ENCODE measurements at places on chromosomes 12 and 14. TPM values are rescaled to one million over a fixed set of nuclear protein-coding genes. Genes with fewer than 3 reads are reported as not detected.

Gene TAS2R13
- 0.74 TPM for total RNA-seq

Gene ANO2
- total RNA-seq = not detected

Gene IRAK3
- 1.2 TPM for total RNA-seq

Gene RPL6
- 1,640 TPM for total RNA-seq

Gene ACSM4
- not detected for total RNA-seq

Gene RNASE7
- total RNA-seq = not detected

Gene PPP1R13B
- total RNA-seq = 13.5 TPM

Gene JAG2
- total RNA-seq = 2.6 TPM

Gene PPP1R36
- total RNA-seq = not detected

Gene EIF2S3B
- 0.48 TPM for total RNA-seq

Gene GALC
- total RNA-seq = 11.1 TPM

DNA sequence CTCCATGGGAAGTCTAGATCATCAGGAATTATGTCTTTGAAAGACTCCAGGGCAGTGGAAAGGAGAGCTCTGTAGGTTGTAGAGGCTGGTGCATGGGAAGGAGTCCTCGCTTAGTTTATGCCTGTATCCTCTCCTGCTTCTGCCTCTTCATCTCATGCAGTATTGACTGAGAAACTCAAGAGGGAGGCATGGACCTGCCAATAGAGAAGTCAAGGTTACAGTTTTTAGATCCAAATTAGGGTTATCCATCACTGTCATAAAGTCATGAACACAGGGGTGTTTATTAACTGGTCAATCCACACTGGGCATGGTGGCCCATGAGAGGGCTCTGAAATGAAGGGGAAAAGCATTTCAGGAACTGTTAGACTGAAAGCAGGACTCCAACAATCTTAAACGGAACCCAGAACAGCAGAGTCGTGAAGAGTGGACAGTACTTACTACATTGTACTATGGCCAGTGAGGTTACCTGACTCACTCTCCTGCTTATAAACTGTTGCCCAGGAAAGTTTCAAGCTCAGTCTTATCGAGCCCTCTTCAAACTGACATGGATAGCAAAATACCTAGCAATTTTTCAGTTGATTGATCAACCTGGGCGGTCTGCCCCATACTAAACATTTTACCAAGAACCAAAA, 30.1 kb upstream of the DHRS7 start:
- DNase-seq = no peak

DNA sequence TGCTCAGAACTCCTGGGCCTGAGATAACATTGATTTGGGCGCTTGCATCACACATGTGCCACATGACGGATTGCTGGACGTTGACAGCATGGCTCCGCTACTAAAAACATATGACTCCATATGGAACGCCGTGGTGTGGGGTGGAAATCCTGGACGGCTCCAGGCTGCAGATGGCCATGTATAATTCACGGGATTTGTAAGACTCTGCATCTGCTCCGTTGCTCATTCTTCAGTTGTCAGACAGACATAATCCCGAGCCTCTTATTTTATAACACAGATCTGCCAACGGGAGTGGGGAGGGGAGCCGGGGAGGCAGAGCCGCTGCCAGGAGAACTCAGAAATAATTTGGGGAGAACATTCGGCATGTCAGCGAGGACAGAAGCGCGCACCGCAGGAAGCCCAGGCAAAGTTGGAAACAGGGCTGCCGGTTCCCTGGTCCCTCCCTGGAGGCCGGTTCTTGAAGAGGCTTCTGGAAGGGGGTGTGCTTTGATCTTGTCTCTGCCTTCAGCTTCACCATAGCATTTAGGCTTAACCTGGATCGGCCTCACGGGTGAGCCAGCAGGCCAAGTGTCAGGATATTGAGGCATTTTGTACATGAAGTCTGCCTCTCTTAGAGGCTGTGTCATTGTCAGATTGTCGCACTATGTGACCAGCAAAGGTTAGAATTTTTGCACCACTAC, 45.8 kb upstream of the MYL2 start:
- DNase-seq = no peak

- DNase-seq = no peak
Measured at GRCh38 chr12:1103632-1104031, 112.6 kb downstream of the ERC1 start.

DNA sequence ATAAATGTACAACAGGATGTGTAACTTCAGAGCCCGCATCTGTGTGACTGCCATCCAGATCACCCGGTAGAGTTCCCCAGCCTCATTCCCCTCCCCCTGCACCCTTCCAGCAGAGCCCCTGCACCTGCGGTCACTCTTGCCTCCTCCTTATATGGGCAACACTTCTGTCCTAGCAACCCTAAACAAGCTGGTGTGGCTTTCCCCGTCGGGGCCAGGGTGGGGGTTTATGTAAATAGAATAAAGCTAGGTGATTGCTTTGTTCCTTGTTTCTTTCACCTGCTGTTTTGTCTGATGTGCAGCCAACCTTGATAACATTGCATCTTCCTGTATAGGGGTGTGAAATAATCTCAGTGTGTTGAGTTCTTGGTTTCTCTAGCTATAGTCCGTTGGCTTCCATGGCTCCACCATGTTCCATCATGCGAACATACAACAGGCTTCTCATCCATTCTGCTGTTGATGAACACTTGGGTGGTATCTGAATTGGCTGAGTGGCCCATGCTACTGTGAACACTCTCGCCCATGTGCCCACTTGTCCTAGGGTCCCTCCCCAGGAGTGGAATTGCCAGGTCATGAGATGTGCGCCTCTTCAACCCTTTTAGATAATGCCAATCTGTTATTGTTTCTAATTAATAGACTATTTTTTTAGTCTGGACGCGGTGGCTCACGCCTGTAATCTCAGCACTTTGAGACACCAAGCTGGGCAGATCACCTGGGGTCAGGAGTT, 102.2 kb downstream of the KIF26A start:
- DNase-seq = no peak

DNA sequence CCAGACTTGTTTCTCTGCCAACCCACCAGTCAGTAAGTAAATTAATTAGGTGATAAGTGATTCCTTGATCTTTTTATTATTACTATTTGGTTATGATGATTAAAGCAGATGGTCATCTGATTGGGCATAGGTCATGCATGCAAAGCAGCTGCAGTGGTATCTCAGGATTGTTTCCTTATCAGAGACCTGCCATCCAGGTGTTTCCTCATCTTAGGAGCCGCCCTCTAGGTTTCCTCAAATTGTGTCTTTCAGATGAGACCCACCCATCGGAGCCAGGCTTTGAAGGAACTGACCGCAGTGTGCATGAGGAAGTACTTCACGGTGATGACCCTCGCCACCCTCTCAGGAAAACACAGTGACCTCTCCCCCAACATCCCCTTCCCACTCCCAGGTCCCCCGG, 63.3 kb downstream of the ZFP36L1 start:
- no peak for DNase-seq

DNA sequence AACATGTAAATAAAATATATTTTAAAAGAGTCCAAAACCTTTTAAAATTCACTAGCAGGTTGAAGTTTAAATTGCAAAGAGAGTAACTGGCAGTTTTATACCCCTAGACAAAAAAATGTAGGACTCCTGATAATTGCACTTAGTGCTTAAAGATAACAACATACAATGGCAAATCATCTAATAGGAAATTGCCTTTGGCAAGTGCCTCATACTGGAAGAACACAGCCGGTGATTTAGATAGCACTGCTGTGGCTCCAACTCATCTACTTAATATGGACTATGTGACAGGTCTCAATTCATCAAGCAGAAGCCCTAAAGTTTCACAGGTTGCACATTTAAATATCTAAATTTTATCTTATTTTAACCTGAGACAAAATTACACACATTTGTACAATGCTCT, 13.4 kb downstream of the C12orf50 start:
- no peak for DNase-seq

DNA sequence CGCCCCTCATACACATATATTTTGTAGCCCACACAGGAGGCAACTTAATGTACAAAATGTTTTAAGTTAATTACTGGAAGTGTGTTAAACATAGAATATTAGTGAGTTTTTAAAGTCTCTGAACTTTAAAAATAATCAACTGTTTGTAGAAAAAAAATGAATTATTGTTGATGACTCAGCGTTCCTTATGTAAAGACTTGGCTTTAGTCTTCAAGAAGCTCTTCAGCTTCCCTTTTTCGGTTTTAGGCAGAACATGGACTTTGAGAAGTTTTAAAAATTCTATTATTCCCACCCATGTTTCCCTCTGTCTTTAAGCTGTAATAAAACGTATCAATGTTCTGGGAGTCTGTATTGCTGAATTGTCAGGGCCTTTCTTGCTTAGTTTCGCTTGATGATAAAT, 269.5 kb downstream of the FBXL14 start:
- DNase-seq = no peak

GRCh38 chr14:105888784-105889665, 362.6 kb downstream of the TMEM121 start:
- DNase-seq = no peak

DNA sequence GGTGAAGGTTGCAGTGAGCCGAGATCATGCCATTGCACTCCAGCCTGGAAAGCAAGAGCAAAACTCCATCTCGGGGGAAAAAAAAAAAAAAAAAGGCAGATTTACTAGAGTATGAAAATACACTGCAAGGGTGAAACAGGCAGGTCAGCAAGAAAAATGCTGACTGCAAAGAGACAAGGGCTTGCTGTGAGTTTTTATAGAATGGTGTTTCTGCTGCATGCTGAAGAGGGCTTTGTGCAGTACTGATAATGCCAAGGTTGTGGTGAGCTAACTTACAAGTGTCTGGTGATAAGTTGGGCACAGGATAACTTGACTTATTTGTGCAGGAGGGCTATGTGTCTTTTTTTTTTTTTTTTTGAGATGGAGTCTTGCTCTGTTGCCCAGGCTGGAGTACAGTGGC, 25.9 kb upstream of the SRP54 start:
- no peak for DNase-seq

DNA sequence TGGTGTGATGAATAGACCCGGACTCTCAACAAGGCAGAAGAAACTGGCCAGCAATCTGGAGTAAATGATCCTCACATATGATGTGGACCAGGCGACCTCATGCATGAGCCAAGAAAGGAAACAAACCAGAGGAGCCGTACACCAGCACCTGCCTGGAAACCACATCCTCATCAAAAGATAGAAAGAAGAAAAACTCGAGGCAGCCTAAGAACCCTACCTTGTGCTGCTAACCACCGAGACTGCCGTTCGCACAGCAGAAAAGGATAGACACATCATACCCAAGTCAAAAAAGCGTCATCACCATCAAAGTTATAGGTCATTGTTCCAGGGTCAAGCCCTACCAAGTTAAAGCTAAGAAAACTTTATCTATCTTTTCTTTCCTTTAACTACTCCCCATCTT, 66.7 kb downstream of the RESF1 start:
- peak; percentile 61 for DNase-seq

GRCh38 chr12:66624806-66625205, 54.1 kb downstream of the GRIP1 start:
- no peak for DNase-seq

DNA sequence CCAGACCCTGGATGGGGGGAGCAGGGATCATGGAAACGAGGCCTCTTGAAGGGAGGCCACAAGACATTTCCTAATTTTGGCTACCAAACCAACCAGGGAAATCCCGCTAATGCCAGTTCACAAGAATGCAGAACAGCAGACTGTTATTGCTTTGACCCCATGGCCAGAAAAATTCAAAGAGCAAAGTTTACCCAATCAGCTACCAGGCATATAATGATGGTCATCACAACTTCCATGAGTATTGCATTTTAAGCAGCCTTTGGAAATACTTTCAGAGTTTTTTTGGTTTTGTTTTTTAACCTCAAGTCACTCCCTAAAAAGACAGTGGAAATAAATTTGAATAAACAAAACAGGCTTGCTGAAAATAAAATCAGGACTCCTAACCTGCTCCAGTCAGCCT, at the start of gene IL25:
Gene IL25 (plus strand): TSS at position 301 of the 400 bp plus-strand sequence.
- DNase-seq = no peak

DNA sequence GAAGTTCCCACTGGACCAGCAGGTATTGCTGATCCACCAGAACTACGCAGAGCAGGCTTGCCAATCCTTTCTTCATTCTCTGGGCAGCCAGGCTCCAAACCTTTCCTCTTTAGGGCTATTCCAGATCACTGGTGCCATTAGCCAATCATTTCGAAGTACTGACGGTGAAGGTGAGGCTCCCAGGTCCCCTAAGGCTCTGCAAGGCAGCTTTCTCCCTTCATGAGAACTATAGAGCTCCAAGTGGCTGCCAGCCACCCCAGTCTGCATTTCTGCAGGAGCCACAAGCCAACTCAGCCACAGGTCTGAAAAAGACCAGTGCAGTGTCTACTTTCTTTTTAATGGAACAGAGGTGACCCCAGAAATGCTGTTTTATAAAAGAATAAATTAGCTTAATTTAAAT, 48.7 kb downstream of the RAB35 start:
- no peak for DNase-seq

- DNase-seq = no peak
Measured at GRCh38 chr14:95479494-95479893, 37.0 kb downstream of the SYNE3 start.

DNA sequence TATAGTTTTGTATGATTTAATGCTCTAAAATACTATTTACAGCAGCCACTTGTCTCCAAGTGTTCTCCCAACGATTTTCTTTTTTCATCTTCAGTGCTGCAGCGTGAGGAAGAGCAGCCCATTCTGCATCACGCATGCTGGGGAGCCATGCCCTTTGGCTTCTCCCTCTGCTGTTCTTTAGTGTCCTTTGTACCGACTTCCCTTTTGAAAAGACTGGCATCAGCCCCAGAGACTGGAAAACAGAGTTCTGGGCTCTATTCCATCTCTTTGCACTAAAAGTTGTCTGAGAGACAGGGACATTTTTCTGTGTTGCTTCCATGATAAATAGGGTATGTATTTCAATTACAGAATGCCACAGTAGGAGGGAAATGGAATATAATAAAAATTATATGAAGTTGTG, 105.1 kb downstream of the RERG start:
- no peak for DNase-seq

DNA sequence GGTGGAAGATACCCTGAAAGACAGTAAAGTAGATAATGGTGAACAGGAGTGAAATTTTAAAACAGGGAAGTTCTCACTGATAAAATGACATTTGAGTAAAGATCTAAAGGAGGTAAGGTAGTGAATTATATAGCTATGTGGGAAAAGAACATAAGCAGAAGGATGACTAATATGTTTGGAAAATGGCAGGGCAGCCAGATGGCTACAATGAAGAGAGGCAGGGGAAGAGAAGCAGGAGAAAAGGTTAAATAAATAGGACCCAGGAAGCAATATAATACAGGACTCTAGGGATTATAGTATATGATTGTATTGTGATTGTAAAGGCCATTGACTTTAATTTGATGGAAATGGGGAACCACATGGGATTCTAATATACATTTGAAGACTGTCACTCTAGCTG, 33.0 kb downstream of the SCFD1 start:
- DNase-seq = no peak

DNA sequence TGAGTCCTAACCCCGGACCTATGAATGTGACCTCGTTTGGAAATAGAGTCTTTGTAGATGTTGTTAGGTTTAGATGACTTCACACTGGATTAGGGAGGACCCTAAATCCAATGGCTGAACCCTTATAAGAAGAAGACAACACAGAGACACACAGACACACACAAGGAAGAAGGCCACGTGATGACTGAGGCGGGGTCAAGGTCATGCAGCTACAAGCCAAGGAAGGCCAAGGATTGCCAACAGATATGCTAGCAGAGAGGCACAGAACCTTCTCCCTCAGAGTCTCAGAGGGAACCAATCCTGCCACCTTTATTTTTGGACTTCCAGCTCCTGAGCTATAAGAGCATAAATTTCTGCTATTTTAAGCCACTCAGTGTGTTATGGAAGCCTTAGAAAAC, 31.8 kb downstream of the LTBP2 start:
- no peak for DNase-seq

- no peak for DNase-seq
Measured at GRCh38 chr14:31336646-31337045, 83.7 kb downstream of the HEATR5A start.

- DNase-seq = no peak
Measured at GRCh38 chr14:51575349-51576116, 76.2 kb upstream of the FRMD6 start.

GRCh38 chr14:69606258-69607184, 4.9 kb upstream of the SUSD6 start:
- no peak for DNase-seq
